Cardiac septum (tissue), 1 donor: ENCODE measurements at places on chromosomes 6 and 20.

- no peak for DNase-seq
These were observed 15.2 kb downstream of the B4GALT5 start for GRCh38 chr20:49698477-49698876.

- DNase-seq: no peak
These were observed 31.7 kb downstream of the REPS1 start for GRCh38 chr6:138956244-138956924.

DNA sequence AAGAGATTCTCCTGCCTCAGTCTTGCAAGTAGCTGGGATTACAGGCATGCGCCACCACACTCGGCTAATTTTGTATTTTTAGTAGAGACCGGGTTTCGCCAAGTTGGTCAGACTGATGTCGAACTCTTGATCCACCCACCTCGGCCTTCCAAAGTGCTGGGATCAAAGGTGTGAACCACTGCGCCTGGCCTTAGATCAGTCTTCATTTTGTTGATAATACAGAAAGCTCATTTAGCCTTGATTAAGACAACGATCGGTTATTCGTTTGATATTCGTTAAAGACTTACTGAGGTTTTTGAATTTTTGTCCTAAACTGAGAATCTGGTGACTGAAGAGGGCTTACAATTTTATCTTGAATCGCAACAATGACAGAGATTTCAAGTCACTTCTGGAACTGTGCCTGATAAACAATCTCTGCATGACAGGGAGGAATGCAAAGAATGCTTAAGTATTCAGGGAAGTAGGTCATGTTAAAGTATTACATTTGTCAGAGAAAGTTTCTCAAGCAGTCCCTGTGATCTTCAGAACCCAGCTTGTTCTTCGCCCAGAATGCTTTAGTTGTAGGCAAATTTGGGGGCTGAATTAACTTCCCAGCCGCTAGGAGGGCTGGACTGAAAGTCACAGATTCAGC lies 14.8 kb downstream of the AKAP12 start:
- no peak for DNase-seq

- no peak for DNase-seq
These were observed 55.1 kb upstream of the B3GAT2 start for GRCh38 chr6:71011871-71012371.

- no peak for DNase-seq
These were observed 59.2 kb upstream of the CD93 start for GRCh38 chr20:23145281-23145700.

- no peak for DNase-seq
These were observed 57.9 kb upstream of the AKAP12 start for GRCh38 chr6:151181706-151182363.

GRCh38 chr6:168877821-168878282 lies 375.8 kb downstream of the THBS2 start:
- no peak for DNase-seq

- no peak for DNase-seq
These were observed 16.7 kb upstream of the ZFAND3 start for GRCh38 chr6:37802810-37803209.

GRCh38 chr20:47481330-47482216 lies 20.1 kb upstream of the NCOA3 start:
- no peak for DNase-seq

GRCh38 chr6:110938171-110938570 lies 20.3 kb upstream of the GTF3C6 start:
- no peak for DNase-seq

DNA sequence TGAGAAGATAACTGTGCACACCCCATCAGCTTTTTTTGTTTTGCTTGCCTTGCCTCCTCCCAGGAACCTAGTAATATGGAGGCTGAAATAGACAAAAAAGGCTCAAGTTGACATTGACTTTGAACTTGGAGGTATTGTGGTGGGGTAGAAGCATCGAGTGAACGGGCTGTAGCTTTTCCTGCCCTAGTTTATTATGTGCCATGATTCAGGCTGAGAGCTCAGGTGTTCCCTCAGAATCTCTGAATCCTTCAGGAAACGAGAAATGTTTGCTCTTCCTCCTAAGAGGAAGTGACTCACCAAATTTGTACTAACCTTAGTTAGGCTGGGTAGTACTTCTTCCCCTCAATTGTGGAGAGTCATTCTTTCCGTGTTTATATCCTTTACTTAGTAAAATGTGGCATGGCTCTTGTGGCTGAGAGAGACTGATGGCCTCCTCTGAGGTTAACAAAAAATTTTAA lies 98.8 kb downstream of the SASH1 start:
- DNase-seq: no peak

DNA sequence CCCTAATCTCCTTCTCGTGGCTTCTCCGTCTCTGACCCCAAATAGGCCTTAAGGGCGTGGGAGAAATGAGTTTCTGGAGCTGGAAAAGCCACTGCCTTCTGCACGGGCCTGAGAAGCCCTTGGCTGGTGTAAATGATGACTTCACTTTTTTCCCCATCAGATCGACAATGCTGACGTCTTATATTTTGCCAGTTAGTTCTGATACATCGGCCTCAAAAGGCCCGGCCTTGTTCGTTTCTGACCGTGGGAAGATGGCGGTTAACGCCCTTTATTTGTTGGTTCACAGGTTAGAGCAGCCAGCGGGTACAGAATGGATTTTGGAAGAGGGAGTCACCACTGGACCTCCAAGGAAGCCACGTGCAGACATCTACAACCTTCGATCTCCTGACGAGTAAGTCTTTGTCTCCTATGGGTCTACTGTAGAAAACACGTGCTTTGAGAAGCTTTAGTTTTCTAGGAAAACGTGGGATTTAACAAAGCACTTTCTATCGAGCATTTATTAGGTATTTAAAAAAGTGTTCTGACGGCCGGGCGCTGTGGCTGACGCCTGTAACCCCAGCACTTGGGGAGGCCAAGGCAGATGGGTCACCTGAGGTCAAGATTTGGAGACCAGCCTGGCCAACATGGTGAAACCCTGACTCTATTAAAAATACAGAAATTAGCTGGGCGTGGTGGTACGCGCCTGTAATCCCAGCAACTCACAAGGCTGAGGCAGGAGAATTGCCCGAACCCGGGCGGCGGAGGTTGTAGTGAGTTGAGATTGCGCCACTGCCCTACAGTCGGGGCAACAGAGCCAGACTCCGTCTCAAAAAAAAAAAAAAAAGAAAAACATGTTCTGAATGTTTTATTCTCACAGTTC lies 1.2 kb upstream of the ZNFX1 start:
- DNase-seq: no peak

GRCh38 chr20:1527923-1528322 lies 29.6 kb downstream of the SIRPD start:
- DNase-seq: no peak

DNA sequence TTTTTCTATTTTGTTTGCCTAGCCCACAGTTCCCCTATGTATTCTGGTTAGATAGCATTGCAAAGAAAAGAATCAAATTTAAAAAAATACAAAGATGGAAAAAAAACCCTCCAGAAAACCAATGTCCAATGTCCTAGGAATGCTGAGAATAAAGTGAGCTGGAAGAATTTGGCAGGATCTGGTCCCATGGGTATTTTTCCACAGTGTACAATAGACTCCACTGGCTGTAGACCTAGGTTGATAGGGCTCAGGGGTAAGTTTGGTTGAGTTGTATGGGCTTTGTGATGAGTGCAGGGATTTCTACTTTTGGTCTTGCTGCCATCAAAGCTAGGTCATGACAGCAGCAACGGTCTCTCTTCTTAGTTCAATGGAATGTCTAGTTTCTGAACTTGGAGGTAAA lies 41.5 kb downstream of the SLC22A2 start:
- DNase-seq: no peak

DNA sequence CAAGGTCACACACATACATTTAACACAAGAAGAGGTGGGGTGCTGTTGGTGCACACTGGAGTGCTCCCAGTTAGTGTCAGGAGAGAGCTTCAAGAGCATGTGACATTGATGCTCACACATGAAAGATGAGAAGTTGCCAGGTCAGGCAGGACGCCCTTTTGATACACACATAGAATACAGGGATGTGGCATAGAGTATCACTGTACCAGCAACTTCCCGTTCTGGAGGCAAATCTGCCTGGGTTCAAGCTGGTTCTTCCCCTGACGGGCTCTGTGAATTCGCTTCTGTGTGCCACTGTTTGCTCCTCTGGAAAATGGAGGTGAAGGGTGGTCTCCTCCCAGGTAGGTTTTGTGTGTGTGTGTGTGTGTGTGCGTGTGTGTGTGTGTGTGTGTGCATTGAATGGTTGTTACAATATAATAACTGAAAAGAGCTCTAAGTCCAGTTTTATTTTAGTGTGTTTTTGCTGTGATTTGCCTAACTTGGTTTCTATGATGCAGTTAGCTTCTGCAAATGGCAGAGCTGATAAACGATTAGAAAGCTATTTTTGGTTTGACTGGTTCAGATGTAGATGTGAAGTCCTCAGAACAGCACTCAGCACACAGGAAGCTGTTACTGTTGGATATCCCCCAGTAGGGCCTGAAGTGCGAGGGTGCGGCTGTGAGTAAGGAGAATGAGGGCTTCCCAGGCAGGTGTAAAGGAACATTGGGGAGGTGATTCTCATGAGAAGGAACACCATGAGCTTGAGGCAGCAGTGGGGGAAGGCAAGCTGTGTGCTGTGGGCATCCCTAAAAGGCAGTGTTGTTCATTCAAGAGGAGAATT lies 53.4 kb downstream of the HIVEP1 start:
- DNase-seq: no peak
